ENCODE measurements at places on chromosomes 12 and 14.

GRCh38 chr12:41288142-41288811, 100.2 kb downstream of the PDZRN4 start:
- no peak for DNase-seq

DNA sequence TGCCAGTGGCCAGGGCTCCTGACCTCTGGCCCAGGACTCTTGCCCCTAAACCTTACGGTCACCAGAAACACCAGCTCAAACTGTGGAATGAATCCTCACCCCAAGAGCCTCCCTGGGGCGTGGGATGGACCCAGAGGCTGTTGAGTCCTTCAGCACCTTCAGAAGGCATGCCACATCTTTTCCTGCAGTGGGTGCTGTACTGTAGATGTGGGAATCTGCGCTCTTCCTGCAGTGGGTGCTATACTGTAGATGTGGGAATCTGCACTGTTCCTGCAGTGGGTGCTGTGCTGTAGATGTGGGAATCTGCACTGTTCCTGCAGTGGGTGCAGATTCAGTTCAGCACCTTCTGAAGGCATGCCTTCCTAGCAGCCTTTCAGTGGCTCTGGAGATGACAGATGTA, 1.2 kb downstream of the KRT82 start:
- no peak for DNase-seq

DNA sequence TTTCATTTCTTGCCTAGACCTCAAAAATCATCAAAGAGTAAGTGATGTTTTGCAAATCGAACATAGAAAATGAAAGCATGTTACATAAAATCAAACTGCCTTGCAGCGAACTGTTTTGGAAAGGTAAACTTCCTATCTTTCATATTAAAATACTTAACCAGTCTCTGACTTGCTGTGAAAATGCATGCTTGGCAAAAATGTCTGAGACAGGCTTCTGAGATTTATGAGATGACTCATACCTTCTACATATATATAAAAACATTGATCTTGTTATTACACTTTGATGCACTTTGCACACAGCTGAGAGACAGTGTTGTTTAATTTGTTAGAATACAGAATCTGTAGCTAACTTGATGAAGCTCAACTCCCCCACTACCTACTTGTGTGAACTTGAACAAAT, 179.1 kb downstream of the KITLG start:
- DNase-seq: peak; percentile 82

GRCh38 chr12:90499795-90500194, 455.2 kb downstream of the CCER1 start:
- DNase-seq: peak; percentile 22

DNA sequence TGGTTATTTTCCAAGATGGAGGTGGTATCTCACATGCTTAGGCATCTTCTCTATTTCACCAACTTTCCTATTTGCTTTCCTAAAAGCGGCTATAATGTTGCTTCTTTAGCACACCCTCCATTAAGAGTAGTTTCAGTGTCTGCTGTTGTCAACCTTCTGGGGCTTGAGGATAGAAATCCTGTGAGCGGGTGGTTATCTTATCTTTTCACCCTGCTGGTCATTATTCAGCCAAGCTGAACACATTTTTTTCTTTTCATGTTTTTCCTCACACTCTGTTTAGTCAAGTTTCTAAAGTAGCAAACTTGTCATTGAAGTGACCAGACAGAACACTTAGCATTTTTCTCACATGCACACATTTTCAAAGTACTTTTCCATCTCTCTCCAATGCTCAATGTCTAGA, 104.5 kb downstream of the SLC8A3 start:
- DNase-seq: no peak

DNA sequence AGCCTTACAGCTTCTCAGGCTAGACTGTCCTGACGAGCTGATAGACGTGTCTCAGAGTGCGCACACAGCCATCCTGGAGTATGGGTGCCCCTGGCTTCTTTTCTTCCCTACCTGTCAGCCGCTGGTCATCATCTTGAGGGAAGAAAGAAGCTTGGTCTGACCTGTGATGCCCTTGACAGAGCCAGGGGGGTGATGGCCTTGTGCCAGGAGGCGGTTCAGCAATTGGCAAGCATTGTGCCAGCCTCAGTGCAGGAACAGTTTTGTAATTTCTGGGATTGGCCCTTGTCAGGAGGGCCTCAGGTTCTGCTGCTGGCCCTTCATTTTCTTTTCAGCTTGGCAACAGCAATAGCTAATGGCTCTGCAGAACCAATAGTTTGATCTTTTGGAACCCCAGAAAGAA, 80.1 kb downstream of the ADCK1 start:
- DNase-seq: no peak

GRCh38 chr12:113581342-113581741, 109.7 kb upstream of the LHX5 start:
- no peak for DNase-seq

DNA sequence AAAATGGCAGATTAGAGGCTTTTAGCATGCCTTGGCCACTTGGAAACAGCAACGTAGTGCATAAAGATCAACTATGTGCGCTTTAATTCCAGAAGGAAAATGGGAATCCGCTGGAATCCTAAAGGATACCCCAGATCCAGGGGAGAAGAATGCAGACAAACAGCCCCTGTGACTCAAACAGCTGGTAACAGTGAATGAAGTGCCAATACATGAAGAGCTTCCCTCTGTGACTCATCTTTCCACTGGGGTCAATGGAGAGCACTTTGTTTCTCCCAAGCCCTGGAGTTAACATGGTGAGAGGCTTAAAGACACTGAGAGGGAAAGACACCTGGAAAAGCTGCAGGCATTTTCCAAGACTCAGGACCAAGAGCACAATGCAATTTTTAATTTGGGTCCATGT, 263.1 kb downstream of the CEP128 start:
- DNase-seq: no peak
